T-helper 2 cell treated with Interferon-gamma antibody and Interleukin-4, amounts not matched to agents 5 μg/mL and 100 μg/mL, for 36 hours (primary cell): ENCODE measurements at places on chromosomes 6 and 20.
A peak's percentile ranks its signal among the peaks of the same experiment; 100 is the strongest.

DNA sequence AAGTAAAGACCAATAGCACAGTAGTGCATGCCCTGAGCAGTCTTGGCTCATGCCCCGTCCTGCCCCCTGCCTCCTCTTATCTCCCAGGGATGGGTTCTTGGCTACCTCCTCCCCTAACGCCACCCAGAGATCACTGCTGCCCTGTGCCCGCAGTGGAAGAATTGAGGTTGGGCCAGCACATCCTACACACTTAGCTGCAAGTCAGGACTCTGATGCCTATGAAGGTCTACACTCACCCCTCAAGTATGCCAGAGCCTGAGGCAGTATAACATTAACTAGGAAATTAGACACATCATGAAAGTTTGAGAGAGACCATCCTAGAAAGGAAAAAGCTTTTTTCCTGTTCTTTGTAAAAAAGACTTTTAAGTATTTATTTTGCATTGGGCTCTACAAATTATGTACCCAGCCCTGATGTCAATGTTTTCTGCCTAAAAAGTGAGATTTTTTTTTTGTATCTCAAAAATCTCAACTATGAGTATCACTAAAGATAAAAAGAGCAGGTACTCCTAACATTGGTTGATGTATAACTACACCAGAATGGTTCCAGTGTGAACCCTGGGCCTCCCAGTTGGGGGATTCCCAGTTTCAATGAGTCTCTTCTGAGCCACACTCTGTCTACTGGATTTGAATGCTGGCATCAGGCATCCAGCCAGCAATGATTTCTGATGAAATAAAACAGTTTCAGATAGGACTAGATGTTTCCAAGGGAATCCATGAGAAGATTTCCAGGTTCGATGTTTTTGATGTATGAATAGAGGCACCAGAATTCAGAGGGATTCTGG, 115.4 kb downstream of the ISM1 start:
- DNase-seq = peak; percentile 35

- DNase-seq = no peak
Observed at GRCh38 chr20:8640461-8640860, 428.4 kb upstream of the PLCB4 start.

GRCh38 chr6:122180132-122180531, 219.3 kb upstream of the HSF2 start:
- DNase-seq = no peak

DNA sequence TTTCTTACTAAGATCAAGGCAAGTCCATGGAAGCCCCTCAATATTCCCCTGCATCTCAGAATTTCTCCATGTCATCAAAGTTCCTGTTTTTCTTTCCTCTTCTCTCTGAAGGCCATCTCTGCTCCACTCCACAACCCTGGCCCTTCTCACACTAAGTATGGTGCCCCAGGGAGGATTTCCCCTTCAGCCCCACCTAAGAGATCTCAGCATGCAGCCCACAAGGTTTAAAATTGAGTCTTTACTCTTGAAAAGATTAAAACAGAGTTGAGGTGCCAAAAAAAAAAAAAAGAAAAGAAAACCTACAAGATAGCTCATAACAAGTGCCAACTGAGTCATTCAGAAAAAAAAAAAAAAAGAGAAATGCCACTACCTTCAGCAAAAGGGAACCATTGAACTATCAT, 36.5 kb upstream of the TNFAIP3 start:
- DNase-seq = peak; percentile 51

DNA sequence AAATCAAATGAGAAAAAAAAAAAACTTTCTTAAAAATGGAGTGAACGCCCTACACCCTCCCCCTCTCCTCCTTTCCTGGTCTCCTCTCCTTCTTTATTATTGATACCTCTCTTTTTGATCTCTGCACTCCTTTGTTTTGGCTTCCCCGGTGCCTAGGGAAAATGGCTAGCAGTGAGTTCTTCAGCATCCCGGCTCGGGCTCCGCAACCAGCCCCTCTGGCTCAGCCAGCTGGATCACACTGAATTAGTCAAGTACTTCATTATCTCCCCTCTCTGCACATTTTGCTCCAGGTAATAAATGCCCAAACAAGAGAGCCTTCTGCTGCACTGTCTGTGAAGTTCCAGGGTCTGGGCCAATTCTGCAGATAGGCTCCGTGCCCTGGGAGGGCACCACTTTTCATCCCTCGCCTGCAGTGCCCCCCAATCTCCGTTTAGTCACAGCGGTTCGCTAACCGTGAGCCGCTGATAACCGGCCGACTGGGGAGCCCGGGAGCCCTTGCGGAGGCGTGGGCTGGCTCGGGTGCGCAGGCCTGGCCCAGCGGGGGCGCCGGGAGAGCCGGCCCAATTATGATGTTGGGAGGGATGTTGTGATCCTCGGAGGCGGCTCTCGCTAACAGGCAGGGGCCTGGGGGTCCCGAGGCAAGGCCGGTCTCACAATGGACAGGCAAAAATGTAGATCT, 301.9 kb downstream of the TFAP2A start:
- no peak for DNase-seq

DNA sequence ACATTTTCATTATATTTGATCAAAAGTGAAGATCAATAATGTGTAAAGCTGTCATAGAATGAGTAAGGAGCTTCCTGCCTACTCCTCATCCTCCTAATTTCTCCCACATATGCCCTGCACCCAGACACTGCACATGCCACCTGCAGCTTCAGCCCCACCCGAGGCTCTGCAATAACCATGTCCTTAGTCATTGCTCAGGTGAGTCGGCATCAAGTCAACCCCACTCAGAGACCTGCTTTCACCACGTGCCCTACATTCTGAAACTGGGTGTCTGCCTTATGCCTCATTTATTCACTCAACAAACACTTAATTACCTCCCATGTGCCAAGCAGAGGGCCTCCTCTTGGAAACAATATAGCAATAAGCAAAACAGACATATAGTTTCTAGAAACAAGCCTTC, 15.4 kb upstream of the TNFAIP3 start:
- DNase-seq = no peak

- DNase-seq = no peak
Observed at GRCh38 chr6:88449770-88450169, 283.6 kb upstream of the CNR1 start.

- DNase-seq = no peak
Observed at GRCh38 chr6:1535295-1535694, 74.4 kb upstream of the FOXC1 start.

DNA sequence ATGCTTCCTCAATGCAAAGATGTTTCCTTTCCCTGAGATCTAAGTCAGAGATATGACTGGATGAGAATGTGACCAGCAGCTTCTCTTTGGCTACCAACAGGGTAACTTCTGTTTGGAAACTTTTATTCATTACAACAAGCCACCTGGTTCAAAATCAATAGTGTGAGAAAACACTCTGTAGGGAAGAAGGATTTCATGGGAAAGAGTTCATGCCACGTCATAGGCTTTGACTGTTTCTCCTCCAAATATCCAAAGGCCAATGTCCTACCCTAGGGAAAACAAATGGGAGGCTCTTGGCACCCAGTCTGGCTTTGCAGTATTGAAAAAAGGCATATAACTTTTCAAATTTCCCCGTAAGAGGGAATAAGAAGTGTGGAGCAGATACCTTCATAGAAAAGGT, 245.5 kb downstream of the FNDC1 start:
- no peak for DNase-seq

- no peak for DNase-seq
Observed at GRCh38 chr6:52160472-52161104, 25.6 kb upstream of the IL17A start.

DNA sequence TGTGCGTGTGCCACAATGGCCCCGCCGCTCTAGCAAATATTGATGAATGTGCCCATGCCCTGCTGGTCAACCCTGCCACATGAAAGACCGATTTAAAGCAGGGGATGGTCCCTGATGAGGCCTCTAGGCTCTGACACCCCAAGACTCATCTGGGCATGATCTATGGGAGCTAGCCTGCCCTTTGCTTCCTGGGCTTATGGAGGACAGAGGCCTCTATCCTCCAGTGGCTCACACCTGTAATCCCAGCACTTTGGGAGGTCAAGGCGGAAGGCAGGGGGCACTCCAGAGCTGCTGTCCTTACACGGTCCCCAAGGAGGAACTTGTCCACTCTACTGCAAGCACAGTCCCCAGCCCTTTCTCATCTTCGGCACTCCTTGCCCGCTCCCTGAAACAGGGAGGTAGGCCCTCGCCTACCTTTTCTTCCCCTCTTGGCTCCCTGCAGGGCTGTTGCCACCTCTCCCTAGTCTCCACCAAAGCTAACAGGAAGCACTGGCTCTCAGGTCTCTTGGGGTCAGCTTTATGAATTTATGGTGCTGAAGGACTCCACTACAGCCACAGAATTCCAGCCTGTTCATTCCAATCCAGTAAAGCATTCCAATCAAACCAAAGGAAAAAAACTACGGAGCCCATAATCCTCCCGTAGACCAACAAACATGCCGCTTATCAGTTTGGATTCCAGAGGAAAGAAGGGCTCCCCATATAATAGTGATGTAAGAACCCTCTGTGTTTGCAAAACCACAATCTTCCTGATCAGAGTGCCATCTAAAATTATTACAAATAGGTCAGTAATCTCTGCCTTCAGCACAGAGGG, 48.7 kb upstream of the FOXQ1 start:
- DNase-seq = no peak

DNA sequence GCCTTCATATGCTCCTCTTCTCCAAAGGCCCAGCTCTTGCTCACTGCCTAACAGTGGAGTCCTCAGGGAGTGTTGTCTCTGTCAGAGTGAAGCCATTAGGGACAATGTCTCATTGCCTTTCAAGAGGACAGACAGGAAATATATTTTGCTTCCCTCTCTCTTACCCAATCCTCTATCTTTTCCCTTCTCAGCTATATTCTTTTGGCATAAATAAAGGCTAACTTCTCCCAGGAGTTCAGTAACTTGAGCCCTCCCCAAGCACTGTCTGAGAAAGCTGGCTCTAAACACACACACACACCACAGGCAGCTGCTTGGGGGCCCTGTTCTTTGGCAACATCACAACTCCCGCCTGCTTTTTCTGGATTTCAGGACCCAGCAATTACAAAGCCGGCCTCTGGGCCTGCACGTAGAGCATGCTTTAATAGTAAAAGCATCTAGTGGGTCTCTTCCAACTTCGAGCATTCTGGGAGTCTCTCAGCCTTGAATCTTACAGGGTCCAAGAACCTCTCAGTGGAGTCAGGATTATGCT, 34.7 kb upstream of the LAMA4 start:
- no peak for DNase-seq

- no peak for DNase-seq
Observed at GRCh38 chr6:164188861-164189260, 774.3 kb downstream of the QKI start.

DNA sequence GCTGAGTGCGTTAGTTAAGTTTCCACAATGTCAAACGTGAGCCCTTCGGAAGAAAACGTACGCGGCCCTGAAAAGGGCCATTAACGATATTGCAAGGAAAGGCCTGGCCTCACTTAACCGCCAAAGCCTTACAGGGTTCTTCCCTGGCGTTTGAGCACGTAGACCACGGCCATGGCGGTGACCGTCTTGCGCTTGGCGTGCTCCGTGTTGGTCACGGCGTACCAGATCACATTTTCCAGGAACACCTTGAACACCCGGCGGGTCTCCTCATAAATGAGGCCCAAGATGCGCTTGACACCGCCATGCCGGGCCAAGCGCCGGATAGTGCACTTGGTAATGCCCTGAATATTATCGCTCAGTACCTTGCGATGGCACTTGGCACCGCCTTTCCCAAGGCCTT, 118.4 kb upstream of the BTN3A2 start:
- DNase-seq = no peak

DNA sequence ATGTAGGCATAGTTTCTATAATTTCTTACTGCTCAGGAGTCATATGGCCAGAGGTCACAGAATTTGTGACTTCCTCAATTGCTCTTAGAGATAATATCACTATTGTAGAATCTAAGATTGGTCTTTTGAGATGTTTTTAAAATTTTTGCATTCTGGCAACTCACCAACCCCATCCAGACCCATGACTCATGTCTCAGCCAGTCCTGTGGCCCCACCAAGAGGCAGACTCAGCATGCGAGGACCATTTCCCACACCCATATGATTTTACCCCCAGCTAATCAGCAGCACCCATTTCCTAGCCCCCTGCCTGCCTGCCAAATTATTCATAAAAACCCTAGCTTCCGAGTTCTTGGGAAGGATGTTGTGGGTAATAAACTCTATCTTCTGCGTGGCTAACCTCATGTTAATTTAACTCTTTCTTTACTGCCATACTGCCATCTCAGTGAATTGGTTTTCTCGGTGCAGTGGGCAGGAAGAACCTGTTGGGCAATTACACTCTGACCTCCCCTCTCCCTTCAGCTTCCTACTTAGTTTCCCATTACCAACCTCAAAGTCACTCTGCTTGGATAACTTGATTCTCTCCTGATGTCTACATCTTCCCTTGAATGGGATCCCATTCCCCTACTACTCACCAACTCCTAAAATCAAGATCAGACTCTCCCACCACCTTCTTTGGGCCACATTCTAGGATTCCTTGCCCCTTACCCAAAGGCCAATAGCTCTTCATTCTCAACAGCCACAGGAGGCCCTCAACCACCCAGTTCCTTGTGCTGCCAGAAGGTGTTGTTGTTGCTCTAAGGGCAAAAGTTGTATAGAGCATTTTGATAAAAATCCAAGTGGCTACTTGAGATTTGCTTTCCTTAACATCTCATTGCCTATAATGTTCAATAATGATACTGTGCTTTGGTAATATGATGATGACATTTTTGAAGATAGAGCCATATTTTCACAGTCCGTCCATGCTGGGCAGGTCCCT, 16.2 kb upstream of the IYD start:
- DNase-seq = no peak

GRCh38 chr6:156260815-156261214, 516.4 kb upstream of the ARID1B start:
- no peak for DNase-seq

GRCh38 chr20:16125816-16126215, 447.4 kb downstream of the KIF16B start:
- no peak for DNase-seq

DNA sequence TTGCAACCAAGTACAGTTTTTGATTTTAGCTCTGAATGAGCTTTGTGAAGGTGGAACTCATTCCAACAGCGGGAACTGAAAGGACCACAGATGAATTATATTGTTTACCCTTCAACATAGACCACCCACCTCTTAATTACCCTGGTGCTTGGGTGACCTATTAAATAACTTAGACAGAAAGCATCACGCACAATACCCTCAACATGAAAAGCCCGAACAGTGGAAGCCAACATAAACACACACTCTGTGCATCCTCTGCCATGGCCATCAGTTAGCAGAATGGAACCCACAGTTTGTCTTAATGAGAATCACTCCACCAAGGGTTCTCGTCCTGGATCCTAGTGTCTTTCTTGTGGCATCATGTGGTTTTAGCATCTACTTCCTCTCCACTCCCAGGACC, 60.5 kb downstream of the FOXF2 start:
- no peak for DNase-seq
